IPS DF 19.7 (cell line): ENCODE measurements at places on chromosomes 1 and 21.

- DNase-seq = no peak
These were observed 155.6 kb downstream of the GALNT2 start for GRCh38 chr1:230222678-230223077.

- no peak for DNase-seq
These were observed 43.2 kb downstream of the CNN3 start for GRCh38 chr1:94883691-94884090.

GRCh38 chr1:95061445-95062006 is 11.2 kb downstream of the ALG14 start:
- no peak for DNase-seq

- DNase-seq = no peak
These were observed 359.3 kb downstream of the ADGRL2 start for GRCh38 chr1:82160036-82160435.

DNA sequence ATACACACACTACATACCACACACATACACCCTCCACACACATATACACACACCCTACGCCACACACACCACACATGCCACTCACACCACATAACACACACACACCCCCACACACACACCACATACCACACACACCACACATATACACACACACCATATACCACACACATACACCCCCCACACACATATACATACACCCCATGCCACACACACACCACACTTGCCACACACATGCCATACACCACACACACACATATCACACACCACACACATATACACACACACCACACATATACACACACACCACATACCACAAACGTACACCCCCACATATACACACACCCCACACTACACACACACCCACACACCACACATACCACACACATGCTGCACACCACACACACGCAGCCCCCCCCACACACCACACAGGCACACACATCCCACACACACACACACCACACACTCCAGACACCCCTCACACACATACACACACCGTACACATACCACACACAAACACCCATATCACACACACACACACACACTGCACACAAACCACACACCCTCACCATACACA is 76.7 kb upstream of the TMPRSS2 start:
- no peak for DNase-seq

DNA sequence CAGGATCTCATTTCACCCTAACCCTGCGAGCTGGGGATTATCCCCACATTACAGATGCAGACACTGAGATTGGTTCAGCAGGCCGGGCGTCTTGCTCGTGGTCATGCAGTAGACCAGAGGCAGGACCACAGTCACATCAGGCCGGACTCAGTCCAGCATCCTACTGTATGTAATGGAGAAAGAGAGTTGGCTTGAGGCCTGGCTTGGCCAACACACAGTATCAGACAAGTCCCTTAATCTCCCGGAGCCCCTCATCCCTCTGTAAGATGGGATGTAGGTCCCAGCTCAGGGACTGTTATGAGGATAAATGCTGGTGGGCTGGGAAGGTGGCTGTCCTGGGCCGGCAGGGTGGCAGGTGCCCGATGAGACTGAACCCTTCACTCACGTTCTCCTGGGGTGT is 66.1 kb upstream of the ACTL8 start:
- DNase-seq = no peak

DNA sequence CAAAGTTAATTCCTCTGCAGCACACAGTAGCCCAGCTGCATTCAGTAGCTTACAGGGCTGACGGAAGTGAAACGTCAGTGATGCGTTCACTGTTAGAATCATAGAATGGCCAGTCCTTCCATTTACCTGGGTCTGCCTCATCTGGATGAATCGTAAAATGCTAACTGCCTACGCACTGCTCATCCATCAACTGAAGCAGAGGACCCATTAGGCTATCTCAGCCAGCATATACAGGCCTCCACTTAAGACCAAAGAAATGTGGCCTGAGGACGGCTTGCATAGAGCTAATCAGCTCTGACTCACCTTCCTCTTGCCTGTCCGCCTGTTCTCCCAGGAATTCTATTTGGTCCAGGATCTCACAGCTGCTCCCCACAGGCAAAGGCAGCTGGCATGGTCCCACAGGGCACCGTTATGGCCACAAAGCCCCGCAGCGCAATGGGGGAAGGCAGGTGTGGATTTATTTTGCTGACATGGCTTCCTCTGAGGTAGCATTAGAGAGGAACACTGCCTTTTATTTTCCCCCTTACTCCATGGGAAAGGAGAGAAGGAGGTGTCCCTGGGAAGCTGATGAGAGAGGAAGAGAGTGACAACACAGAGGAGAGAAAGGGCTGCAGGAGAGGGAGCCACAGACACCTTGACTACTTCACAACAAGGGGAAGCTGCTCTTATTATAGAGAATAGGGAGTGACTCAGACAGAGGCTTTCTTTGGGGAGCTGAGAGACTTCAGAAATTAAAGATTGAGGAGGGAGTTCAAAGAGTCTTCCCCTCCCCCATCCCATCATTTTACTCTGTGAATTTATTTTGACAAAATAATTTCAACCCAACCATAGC is 177.6 kb downstream of the HHIPL2 start:
- no peak for DNase-seq
